ENCODE measurements at places on chromosomes 11 and 22.

- no peaks in the 10 kb centered on the region for H3K4me1 ChIP-seq
- DNase-seq, result no peak
- no peaks in the 10 kb centered on the region for H3K36me3 ChIP-seq
- H3K27me3 ChIP-seq, result no peaks in the 10 kb centered on the region
- H3K27ac ChIP-seq, result no peak overlapping the region
- H3K4me3 ChIP-seq, result no peak overlapping the region
Measured at GRCh38 chr11:25691959-25692358, 640.0 kb upstream of the ANO3 start.

- H3K27ac ChIP-seq, result no peak overlapping the region
- H3K27me3 ChIP-seq, result peaks cover 21% of the 10 kb centered on the region
- no peak overlapping the region for H3K4me3 ChIP-seq
- no peaks in the 10 kb centered on the region for H3K4me1 ChIP-seq
- no peak for DNase-seq
Measured at GRCh38 chr11:125332821-125333220, 163.2 kb downstream of the FEZ1 start.

GRCh38 chr22:23128269-23129108 is 13.3 kb downstream of the RSPH14 start:
- peaks cover 4% of the 10 kb centered on the region for H3K27me3 ChIP-seq
- no peaks in the 10 kb centered on the region for H3K36me3 ChIP-seq
- no peaks in the 10 kb centered on the region for H3K4me1 ChIP-seq
- H3K27ac ChIP-seq, result no peak overlapping the region

DNA sequence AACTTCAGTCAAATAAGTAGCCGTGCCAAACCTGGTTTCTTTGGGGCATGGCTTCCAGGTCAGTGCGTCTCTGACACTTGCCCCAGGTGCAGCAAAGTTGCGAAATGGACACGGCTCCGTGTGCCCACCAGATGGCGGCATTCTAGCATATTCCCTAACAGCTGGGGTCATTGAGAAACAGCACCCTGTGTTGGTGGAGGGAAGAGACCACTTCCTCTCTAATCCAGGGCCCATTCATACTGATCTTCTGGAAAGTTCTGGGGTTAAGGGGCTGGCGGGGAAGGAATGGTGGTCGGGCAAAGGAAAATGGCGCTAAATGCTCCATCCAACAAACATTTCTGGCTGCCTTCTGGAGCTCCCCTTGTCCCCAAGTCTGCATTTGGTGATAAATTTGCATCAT is 141.2 kb upstream of the TIMP3 start:
- no peak overlapping the region for H3K4me3 ChIP-seq
- no peaks in the 10 kb centered on the region for H3K36me3 ChIP-seq
- H3K27ac ChIP-seq, result no peak overlapping the region
- H3K27me3 ChIP-seq, result peaks cover 8% of the 10 kb centered on the region
- DNase-seq, result peak; percentile 27

DNA sequence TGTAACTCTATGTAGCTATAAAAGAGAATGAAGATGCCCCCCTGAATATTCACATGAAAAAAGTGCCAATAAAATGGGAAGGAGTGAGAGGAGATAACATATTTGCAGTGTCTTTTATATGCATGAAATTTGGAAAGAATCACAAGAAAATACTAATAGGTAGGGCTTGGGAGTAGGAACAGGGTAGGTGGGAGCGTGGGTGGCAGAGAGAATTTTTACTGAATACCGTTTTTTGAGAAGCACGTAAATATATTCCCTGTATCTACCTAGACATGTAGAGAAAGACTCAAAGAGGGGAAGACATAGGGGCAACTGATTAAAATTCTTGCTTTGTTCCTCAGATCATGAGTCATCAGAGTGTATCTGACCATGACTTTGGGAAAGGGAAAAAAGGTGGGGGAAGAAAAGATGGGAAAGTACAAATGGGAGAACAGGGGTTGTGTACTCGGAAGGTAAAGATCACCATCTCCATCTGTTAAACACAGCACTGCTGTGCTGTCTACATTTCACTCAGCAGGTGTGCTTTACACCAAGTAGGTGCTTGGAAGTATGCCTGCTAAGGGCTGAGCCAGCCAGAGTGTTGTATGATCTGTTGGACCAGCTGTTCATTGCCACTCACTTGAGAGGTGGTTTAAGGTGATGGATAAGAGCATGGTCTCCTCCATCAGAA is 16.0 kb downstream of the PRR5L start:
- DNase-seq, result no peak
- no peak overlapping the region for H3K27ac ChIP-seq

DNA sequence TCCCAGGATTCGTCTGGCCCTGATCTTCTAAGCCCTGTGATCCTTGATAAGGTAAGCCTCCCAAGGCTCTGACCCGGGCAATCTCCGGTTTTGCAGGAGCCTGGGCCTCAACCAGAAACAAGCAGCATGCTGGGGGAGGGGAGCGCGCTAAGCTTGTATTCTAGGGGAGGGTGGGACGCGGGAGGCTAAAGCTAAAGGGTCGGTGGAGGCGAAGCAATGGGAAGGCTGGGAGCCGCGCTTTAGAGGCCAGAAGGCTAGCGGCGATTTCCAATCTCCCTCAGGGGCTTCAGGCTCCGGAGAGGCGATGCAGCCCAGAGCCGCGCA is 753 bp downstream of the PTPN5 start:
- no peak overlapping the region for H3K4me3 ChIP-seq
- DNase-seq, result no peak
- peaks cover 33% of the 10 kb centered on the region for H3K27me3 ChIP-seq
- H3K4me1 ChIP-seq, result no peaks in the 10 kb centered on the region

GRCh38 chr11:59770319-59770718 is 15.1 kb downstream of the STX3 start:
- peaks cover 6% of the 10 kb centered on the region for H3K36me3 ChIP-seq
- peaks cover 53% of the 10 kb centered on the region for H3K4me1 ChIP-seq
- no peak overlapping the region for H3K4me3 ChIP-seq
